ENCODE measurements at places on chromosomes 6 and 20.

- DNase-seq = no peak
These were observed 471.8 kb upstream of the AGPAT4 start for GRCh38 chr6:161745594-161746141.

DNA sequence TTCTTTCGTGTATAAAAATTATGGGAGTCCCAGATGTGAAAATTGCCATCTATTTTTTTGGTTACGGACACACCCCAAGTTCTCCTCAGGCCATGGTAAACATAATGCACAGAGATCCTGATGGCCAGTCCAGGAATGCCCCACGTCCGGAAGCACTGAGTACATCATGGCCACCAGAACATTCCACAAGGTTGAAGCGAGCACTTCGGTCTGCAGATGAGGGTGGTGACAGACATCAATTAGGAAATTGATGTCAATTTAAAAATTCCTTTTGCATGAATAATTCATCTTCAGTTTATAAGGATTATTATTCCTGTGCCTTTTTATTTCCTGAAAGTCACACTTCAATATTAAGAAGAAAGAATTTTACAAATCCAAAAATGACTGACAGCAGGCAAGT is 13.2 kb upstream of the EXOC2 start:
- DNase-seq = no peak

DNA sequence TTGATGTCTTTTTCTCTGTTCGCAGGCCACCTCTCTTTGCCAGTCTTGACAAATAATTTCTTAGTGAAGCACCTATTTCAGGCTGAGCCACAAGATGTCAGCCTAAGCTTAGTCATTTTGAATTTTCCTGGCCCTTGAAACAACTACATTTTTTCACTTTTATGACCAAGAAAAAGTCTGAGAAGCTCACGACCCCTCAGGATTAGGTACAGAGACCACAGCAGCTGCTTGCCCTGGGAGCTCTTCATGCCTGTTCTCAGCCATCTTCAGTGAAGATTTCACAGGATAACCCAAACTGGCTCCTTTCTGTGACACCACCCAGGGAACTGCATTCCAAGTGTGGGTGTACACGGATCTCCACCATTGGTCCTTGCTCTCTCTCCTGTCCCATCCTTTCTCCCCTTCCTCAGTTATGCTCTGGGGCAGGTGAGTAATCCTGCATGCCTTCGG is 38.4 kb upstream of the SPTLC3 start:
- DNase-seq = no peak

DNA sequence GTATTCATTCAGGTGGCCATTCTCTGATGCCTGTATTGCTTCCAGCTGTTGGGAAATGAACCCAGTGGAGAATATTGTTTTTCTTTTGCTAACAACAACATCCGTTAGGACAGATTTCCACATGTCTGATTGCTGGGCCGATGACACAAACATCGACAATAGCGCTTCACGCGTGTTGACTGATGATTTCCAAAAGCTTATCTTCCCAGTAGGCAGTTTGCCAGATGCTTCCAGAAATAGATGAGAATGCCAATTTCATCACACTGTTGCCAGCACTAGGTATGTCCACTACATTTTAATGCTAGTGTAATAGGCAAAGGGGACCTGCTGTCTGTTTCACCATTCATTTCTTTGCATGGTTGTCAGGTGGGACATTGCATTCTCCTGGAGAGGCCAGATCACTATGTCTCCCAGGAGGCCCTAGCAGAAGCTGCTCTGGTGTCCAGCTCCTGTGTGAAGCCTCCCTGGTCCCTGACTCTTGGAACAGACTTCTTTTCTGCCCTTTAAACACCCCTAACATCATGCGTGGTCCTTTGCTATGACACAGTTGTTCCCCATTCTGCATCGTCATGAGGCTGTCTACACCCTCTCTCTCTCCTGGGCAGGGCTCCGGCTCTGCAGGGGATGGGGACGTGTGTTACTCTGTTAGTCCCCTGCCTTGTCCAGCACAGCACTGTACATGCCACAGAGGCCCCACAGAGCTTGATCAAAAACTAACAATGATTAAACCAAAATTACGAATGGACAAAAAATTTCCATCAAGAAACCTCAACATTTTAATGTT is 181.6 kb downstream of the CDH26 start:
- DNase-seq = no peak

GRCh38 chr6:39822846-39823815 is 31.0 kb downstream of the DAAM2 start:
- no peak for DNase-seq

DNA sequence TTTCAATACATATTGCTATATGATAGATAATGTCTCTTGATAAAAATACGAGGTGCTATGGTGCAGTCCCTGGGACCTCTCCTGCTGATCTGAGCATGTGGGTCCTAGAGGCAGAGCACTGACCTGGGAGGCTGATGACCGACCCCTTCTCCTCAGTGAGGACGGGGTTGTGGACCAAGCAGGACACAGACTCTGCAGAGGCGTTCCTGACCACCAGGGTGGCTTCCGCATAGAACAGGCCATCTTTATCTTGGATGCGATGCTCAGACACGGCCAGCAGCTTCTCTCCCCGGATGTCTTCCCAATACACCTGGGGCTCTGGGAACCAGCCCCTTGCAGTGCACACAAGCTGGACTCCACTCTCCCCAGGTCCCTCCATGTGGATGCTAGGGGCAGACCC is 4.2 kb downstream of the BTNL2 start:
- no peak for DNase-seq

GRCh38 chr20:32358883-32359632 is 927 bp downstream of the ASXL1 start:
- peak; percentile 79 for DNase-seq

GRCh38 chr6:161135695-161136591 is 137.9 kb downstream of the AGPAT4 start:
- DNase-seq = no peak

GRCh38 chr6:152309648-152310047 is 327.5 kb downstream of the SYNE1 start:
- peak; percentile 80 for DNase-seq

DNA sequence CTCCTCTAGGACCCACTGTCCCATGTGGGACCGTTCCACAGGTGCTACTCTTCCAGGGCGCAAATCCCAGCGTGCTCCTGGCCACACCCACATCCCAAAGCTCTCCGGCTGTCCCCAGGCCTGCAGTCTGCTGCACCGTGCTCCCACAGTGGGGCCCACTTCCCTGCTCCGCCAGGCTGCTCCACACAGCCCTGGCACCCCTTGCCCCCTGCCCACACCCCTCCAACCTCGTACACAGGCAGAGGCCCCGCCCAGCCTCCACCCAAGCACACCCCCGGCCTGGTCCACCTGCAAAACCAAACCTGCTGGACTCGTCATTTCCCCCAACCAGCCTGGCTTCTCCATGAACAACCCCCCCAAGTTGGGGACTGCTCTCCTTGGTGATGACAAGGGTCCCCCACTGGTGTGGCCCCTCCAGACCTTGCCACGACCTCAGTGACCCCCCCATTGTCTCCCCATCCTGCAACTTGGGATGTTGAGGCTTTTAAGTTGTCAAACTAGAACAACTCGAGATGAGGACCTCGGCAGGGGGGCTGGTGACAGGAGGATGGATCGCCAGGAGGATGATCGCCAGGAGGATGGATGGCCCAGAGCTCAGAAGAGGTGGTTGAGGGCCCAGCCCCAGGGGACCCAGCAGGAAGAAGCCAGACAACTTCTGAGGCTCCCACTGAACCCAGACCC is 27.1 kb downstream of the YTHDF1 start:
- DNase-seq = no peak

- DNase-seq = no peak
These were observed 348.2 kb downstream of the TFAP2B start for GRCh38 chr6:51166914-51167313.

- DNase-seq = no peak
These were observed 744 bp downstream of the STAU1 start for GRCh38 chr20:49187330-49187850.

- no peak for DNase-seq
These were observed 16.5 kb downstream of the REPS1 start for GRCh38 chr6:138971601-138972000.

DNA sequence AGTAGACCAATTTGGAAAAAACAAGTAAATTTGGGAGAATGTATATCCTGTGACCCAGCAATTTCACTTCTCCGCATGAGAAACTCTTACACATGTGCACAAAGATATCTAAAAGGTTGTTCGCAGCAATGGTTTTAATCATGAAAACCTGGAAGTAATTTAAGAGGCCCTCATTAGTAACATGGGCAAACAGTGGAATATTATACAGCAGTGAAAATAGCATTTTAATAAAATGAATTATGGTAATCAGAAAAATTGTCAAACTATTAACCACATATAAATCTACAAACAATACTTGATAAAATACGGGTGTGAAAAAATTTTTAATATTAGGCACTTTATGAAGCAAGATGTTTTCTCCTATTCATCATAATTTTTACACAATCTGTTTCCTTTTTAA is 74.2 kb downstream of the KCNQ5 start:
- no peak for DNase-seq
